DMS79 treated with DMSO at 0.1 percent for 48 hours (cell line): ENCODE measurements at places on chromosomes 6 and 20.

DNA sequence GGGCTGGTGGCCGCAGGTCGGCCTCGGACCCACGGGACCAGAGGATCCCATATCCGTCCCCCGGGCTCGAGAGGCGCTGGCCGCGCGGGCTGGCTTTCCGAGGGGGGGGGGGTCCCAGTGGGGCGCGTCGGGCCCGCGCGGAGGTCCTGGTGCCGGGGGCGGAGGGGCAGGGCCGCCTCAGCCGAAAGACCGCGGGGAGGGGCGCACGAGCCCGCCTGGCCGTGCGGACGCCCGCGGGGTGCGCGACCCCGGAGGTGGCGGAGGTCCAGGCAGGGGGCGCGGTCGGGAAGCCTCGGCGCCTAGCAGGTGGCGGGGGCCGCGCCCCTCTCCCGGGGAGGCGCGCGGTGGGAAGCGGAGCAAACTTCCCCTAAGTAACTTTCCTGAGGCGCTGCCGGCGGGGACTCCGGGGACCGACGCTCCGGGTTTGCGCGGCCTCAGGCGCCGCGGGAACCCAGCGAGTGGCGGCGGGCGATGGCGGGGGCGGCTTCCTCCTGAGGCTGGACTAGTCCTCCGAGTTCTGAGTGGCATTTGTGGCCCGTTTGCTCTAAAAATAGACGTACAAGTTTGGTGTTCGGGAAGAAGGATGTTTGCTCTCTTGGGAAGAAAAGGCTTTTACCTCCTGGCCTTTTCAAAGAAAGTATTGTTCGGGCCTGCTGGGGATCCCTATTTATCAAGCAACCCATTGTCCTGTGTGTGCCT is 26.5 kb upstream of the BTBD3 start:
- DNase-seq = peak; percentile 32

DNA sequence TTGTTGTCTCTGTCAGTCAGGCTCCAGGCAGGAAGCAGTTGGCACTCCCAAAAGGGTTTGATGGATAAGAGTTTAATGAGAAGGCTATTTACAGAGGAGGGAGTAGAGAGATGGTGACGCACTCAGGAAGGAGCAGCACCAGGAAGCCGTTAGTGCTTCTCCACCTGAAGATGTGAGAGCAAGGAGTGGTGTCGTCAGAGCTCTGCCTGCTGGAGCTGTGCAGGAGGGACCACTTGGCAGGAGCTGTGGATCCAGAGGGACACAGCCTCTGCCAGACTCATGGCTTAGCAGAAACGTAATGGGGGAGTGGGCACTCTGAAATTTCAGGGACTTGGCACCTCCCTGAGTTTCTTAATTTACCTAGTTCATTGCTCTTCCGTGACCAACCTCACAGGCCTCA is 16.8 kb downstream of the DAAM2 start:
- peak; percentile 78 for DNase-seq

- DNase-seq = no peak
Measured at GRCh38 chr6:63269470-63269869, 50.3 kb downstream of the LGSN start.

- no peak for DNase-seq
Measured at GRCh38 chr6:11006061-11006460, 38.0 kb downstream of the ELOVL2 start.

DNA sequence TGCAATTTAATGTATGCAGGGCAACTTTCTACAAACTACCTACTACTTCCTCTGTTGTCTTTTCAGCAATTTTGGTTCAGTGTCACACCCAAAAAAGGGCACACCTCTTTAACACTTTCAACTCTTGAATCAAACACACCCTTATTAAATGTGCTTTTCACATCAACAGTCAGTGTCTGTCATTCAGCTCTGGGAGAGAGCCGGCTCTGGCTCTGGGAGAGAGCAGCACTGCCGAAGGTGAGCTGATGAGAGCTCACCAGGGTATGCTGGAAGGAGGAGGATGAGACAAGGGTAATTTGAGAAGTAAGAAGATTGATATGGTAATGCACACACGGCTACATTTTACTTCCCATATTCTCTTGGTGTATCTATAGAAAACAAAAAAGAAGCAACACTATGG is 134.3 kb downstream of the RTN4IP1 start:
- DNase-seq = no peak

DNA sequence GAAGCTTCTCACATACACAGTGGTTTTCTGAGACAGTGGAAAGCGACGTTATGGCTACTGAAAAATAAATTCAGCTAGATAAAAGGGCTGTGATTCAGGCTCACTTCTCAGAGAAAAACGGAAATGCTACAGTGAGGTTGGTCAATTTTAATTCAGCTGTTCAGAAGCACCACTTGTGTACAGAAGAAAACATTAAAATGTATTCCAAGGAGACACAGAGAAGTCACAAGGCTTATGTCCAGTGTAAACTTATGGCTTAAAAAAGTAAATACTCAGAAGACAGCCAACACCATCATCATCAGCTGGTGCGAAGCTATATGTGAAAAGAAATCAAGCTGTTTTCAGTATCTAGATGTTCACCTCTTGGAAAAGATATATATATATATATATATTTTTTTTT is 68.6 kb downstream of the ABHD12 start:
- DNase-seq = no peak

- no peak for DNase-seq
Measured at GRCh38 chr6:157602521-157603295, 220.3 kb upstream of the SNX9 start.

GRCh38 chr6:91317247-91317835 is 730.5 kb upstream of the MAP3K7 start:
- no peak for DNase-seq

- DNase-seq = no peak
Measured at GRCh38 chr6:148221196-148221979, 121.2 kb upstream of the SASH1 start.

DNA sequence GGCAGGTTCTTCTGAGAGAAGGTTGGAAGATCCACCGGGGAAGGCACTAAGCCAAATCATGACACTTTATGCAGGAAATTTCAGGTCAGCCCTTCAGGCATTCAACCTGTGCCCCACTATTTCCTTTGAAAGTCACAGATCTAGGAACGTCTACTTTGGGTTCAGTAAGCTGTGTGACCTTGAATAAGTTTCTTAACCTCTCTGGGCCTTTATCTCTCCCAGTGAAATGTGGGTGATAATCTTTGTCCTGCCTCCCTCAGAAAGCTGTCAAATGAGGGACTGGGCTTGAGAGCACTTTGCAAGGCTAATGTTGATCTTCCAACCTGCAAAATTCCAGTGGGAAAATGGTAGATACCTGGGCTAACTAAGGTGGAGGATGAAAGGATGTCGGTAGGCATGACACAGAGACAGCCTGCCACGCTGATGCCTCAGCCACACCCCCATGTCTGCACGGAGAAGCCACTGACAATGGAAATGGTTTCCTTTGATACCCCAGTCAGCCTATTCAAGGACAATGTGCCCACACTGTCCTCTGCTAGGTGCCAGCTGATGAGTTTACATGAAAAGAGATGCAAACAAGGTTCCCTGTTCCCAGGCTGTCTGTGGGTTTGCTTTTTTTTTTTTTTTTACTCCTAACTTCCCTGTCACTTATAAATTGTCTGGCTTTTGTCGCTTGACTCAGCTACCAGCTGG is 9.3 kb downstream of the BNIP5 start:
- peak; percentile 44 for DNase-seq

DNA sequence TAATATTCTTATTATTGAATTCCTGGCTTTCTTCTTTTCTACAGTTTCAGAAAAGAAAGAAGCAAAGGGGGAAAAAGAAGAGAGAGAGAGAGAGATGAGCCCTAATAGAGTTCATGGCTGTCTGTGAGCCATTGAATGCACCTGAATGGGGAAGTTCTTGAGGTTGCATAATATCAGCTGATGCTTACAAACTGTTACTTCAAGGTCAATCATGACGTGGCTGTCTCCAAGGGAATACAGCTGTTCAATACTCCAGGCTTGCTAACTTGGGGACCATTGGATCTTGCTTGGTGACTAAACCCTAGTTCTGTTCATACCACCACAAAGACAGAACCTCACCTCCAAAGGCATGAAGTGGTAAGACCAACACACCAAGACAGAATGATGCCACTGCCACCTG is 180.4 kb downstream of the ADGRG6 start:
- DNase-seq = no peak

GRCh38 chr6:43869792-43870659 is 100.0 kb downstream of the VEGFA start:
- DNase-seq = peak; percentile 31

- no peak for DNase-seq
Measured at GRCh38 chr6:144365271-144365670, 80.1 kb downstream of the UTRN start.

GRCh38 chr20:41443691-41444090 is 77.1 kb upstream of the EMILIN3 start:
- no peak for DNase-seq

DNA sequence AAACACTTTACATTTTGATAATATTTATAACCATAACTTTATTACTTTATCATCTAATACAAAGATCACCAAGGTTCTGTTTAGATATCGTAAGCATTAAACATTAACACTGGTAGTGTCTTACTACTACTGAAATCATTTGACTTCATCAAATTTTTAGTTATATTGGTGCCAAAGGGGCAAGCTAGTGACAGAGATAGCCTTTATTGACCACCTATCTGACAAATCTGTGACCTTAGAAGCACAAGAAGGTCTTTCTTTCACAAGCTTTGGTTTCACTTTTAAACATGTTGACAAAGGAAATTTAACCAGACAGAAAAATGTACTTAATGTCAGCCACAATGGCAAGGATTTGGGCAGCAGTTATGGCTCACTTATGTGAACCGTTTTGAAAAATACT is 50.7 kb upstream of the ENPP4 start:
- DNase-seq = no peak

DNA sequence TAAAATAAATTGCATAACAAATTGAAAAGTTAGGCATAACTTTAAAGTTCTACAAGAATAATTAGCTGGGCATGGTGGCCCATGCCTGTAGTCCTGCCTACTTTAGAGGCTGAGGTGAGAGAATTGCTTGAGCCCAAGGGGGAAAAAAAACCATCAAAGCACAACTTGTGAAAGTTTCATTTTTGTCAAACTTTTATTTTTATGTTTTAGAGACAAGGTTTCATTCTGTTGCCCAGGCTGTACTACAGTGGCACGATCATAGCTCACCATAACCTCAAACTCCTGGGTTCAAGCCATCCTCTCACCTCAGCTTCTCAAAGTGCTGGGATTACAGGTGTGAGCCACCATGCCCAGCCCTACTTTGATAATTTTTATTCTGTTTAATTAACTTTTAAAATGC is 14.2 kb downstream of the KATNA1 start:
- no peak for DNase-seq

DNA sequence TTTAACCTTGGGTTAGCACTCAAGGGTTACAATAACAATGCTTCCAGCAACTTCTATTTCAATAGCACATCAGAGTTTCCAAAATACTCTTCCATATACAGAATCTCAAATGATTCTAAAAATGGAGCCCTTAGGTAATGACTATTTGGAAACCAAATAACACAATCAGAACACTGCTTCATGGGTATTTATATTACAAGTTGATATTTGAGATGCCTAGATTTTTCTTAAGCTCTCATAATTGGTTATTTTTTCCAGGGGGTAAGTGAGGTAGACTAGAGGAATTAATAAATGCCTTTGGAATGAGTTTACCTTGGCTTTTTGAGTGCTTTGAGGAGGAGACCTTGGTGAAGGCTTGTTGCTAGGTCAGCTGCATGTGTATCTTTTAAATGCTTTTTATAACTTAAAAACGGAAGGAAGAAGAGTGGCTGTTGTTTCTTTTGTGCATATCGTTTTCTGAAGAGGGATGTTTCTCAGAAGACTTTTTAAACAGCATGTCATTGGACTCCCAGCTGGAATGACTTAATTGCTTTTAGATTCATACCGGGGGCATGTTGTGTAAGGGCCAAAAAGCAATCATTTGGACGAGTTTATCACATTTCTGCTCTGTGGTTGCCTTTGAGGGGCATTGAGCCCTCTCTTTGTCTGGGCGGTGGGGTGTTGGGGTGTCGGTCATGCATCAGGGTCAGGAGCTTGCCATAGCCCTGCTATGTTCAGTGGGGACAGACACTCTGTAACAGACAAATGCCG is 186.0 kb downstream of the DTNBP1 start:
- peak; percentile 80 for DNase-seq

DNA sequence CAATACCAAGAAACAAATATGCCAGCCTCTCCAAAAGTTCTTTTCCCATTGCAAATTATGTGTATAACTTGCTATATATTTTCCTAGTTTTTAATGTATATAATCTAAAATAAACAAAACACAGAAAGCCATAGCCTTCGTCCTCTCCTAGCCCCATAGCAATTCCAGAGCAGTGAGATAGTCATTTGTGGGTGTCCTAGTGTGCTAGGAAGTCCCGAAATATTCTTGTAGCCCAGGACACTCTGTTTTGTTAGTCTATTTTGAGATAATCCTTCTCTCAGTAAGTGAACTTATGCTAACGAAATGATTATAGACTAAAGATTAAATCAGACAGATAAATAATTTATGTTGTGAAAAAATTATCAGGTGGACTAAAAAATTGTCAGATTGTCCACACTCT is 90.7 kb downstream of the AIG1 start:
- no peak for DNase-seq

GRCh38 chr6:155638200-155638599 is 182.6 kb upstream of the NOX3 start:
- DNase-seq = no peak

GRCh38 chr6:20907486-20908071 is 373.3 kb downstream of the CDKAL1 start:
- DNase-seq = no peak

DNA sequence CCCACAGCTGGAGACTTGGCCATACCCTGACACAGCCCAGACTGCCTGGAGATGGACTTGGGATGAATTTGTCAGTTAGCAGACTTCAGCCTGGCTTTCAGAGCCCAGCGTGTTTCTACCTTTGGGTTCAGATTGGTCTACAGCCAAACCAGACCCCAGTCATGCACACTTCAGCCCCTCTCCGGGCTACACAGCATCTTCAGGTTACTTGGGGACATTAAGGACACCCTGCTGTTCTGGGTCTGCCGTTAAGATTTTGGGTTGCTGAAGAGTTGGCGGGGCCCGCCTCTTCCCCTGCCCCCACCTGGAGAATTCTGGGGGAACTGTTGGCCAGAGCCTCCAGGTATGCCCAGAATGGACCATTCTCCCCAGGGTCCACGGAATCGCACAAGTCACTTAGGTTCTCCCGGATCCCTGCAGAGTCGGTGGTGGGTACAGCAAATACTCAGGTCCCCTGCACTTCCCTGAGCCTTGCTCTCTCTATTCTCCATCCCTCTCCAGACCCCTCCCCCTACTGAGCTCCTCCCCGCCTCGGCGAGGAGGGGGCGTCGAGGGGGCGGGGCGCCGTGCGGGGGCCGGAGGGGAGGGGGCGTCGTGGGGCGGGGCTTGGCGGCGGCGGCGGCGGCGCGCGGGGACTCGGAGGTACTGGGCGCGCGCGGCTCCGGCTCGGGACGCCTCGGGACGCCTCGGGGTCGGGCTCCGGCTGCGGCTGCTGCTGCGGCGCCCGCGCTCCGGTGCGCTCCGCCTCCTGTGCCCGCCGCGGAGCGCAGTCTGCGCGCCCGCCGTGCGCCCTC is at the start of gene PTK7:
Gene PTK7, plus strand, starts transcription at position 645 of the 794 bp plus-strand sequence. CDS start 175 bp downstream, outside the sequence.
- DNase-seq = peak; percentile 84

DNA sequence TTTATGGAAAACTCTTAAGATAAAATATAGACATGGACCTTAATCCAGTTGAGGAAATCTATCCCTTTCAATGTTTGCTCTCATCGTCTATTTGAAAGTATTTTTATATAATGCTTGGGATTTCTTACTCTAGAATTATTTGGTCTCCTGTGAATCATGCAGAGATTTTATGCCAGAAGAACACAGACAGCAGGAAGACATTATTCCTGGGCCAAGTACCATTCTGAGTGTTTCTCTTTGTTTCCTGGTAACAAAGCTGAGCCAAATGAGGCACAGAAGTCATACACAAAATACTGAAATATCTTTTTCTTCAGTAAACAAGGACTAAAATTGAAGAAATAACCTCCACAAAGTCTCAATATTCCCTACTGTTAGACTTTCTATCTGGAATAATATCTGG is 538.2 kb upstream of the EYS start:
- no peak for DNase-seq
